ENCODE measurements at places on chromosomes 7 and 10.
A peak's percentile ranks its signal among the peaks of the same experiment; 100 is the strongest.

DNA sequence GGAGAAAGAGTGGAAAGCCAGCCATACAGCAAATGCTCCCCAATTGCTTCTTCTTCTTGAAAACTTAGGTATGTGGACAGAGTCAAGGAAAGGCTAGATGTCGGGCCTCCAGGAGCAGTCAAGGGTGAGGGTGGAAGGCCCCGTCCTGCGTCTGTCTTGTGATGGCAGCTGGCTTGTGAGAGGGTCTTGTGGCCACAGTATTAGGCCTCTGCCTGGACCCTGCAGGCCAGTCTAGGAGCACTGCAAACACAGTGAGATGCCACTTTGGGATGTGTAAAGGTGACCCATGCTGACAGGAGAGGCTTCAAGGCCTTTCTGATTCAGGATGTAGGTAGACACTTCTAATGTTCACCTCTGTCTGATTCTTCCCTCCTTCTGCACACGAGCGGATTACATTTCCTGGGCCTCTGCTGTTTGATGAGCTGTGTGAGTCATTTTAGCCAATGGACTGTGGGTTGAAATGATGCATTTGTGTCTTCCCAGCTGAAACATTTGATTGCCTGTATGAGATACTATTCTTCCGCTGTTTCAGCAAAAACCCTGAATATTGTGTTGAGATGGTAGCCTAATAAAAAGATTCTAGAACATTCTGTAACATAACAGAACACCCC lies 135.4 kb downstream of the EMX2 start:
- DNase-seq = peak; percentile 51

- DNase-seq = no peak
Measured at GRCh38 chr7:100582041-100582579, 3.8 kb downstream of the LRCH4 start.

DNA sequence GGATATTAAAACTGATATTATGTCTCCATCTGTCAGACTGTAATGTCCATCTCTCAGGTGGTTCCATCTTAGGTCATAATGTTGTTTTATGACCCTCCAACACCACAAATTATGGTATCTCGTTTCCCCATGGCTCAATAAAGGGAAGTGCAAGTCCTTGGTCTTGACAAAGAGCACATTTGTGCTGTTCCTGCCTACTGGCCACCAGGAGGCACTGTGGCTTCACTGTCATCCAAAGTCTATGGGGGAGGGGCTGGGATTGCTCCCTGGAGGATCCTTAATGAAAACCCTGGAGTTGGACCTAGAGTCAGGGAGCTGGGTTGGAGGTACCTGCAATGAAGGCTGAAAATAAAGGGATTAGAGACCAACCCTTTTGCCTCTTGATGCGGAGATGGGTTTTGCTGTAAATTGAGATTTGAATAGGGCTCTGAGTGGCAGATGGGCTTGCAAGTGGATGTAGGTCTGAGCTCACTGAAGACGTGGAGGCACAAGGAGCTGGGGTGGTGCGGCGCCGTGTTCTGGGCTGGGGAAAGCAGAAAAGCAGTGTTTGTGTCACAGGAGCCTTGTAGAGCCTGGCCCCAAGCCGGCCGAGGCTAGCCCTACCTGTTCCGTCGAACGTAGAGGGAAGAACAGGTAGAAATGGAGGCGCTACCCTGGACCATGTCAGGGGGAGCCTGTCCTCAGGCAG lies 180.5 kb upstream of the PRSS58 start:
- peak; percentile 65 for DNase-seq

- DNase-seq = no peak
Measured at GRCh38 chr10:133476641-133476990, 22.9 kb downstream of the SCART1 start.

- DNase-seq = no peak
Measured at GRCh38 chr7:116593359-116594075, 68.7 kb downstream of the CAV1 start.

- peak; percentile 75 for DNase-seq
Measured at GRCh38 chr10:12656518-12657142, 307.3 kb downstream of the CAMK1D start.

- no peak for DNase-seq
Measured at GRCh38 chr7:157937406-157937805, 600.6 kb downstream of the DNAJB6 start.

DNA sequence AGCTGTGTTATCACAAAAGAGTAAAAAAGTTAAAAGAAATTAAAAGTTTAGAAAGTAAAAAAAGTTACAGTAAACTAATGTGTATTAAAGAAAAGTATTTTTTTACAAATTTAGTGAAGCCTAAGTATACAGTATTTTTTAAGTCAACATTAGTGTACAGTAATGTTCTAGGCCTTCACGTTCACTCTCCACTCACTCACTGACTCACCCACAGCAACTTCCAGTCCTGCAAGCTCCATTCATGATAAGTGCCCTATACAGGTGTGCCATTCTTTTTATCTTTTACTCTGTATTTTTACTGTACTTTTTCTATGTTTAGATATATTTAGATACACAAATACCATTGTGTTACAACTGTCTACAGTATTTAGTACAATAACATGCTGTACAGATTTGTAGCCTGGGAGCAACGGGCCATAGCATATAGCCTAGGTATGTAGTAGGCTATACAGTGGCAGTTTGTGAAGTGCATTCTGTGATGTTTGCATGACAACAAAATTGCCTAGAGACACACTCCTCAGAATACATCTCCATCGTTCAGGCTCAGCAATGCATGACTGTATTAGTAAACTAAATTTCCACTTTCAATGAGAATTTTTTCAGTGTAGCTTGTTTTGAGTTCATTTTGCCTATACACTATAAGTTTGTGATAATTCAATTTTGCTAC lies 539.9 kb upstream of the C7orf33 start:
- no peak for DNase-seq

GRCh38 chr7:17624379-17624778 lies 315.9 kb downstream of the SNX13 start:
- DNase-seq = no peak

DNA sequence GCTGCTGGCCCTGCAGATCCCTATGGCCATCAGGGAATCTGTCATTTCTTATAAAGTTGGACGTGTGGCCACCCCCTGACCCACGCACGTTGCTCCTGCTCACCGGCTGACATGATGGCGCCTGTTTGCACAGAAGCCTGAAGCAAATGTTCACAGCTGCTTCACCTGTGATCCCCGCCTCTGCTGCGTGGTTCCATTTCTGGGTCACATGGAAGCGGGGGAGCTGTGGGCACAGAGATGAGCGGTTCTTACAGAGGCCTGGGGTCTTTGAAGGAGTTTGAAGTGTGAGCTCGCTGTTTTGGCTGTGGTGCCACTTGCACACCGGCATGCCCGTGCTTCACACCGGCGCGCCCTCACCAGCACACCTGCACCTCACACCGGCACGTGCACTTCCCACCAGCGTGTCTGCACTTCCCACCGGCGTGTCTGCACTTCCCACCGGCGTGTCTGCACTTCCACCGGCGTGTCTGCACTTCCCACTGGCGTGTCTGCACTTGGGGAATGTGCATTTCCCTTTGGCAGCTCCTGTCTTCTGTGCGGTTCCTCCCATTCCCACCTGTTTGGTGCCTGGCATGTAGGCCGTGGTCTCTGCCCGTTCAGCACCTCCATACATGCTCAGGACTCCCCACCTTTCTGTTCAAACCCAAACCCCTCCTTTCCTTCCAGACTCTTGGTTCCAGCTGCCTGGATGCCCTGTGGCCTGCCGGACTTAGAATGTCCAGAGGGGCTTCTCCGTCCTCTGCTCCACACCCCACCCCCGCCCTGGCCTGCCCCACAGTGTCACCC lies 86.7 kb downstream of the INPP5A start:
- no peak for DNase-seq

GRCh38 chr7:87058744-87059524 lies 520 bp downstream of the ELAPOR2 start:
- DNase-seq = peak; percentile 1

DNA sequence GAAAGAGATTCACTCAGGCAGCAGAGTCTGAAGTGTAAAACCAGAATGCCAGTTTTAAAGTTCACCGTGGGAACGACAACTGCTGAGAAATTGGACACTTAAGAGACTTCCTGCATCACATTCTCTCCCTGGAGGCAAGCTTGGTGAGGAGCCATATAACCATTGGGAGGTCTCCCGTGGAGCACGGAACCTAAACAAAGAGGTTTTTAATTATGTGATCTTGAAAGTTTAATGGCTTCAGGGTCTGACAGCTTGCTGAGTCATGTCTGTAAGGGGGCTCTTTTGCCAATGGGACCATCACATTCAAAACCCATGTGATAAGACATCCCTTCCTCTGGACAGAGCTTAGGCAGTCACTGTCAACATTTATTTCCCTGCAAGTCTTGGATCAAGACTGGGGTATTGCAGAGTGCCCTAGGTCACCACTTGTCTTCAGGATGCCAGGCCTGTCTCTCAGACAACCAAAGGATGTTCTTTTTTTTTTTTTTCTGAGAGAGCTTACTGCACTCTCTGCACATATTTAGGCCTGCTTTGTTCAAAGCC lies 674.4 kb downstream of the TYW1 start:
- DNase-seq = no peak

DNA sequence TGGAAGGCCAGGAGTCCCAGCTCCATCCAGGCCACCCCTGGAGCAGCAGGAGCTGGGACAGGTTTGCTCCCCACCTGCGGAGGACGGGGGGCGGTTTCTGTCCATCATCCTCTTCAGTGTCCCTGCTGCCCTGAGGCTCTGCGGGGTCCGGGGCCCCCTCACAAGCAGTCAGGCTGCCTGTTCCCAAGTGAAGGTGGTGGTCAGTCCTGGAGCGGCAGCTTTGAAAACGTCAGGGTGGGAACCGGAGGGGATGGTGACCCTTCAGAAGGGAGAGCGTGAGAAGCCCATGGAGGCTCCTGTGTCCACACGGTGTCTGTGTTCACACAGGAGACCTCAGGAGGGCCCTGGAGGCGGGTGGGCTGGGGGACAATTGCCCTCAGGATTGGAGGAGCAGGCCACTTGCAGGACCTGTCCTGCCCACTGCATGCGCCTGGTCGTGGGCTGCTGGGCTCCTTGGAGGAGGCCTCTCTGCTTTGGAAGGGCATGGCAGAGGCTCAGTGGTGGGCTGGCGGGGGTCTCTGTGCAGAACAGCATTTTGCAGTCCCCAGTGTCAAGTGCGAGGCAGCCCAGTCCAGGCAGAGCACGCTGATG lies 49.3 kb upstream of the INPP5A start:
- no peak for DNase-seq

DNA sequence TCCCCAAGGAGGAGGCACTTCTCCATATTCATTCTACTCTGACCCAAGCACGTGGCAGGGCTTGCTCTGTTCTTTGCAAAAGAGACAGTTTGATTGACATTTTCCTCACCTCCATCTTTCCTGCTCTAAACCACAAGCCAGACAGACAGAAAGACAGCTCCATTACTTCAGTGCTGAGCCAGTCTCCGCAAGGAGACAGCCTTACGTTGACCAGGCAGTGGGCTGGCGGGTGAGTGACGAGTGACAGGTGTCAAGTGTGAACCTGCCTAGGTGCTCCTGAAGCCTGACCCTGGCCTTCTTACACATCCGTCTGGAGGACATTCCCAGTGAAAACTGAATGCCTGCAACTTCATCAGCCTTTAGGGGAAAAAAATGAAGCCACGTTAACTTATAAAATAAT lies 314.6 kb downstream of the TNS3 start:
- DNase-seq = no peak

DNA sequence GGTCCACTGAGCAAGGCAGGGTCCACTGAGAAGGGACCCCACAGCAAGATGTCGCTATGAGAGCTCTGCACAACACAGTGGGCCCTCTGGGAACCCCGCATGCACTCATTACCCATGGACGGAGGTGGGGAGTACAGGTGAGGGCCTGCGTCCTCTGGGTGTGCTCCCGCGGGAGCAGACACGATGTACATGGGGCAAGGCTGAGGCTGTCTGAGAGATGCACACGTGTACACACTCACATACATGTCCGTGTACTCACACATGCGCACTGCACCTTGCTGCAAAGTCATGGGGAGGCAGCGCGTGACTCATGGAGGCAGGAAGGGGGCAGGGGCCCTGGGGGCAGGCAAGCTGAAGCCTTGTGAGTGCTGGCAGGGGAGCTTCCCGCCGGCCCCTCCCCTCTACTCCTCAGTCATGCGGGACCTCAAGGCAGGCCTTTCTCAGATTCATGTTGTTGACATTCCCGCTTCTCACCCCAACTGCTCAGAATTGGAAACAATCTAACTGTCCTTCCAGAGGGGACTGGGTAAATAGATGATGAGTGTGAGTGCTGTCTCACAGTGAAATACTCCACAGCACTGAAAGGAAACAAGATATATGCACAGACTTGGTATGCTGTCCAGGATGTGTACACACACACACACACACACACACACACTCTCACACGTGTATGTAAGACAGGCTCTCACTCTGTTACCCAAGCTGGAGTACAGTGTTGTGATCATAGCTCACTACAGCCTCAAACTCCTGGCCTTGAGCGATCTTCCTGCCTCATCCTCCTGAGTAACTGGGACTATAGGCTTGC lies 40.0 kb downstream of the GOLGA7B start:
- DNase-seq = peak; percentile 65

- DNase-seq = no peak
Measured at GRCh38 chr7:141673346-141673745, 28.6 kb downstream of the DENND11 start.

DNA sequence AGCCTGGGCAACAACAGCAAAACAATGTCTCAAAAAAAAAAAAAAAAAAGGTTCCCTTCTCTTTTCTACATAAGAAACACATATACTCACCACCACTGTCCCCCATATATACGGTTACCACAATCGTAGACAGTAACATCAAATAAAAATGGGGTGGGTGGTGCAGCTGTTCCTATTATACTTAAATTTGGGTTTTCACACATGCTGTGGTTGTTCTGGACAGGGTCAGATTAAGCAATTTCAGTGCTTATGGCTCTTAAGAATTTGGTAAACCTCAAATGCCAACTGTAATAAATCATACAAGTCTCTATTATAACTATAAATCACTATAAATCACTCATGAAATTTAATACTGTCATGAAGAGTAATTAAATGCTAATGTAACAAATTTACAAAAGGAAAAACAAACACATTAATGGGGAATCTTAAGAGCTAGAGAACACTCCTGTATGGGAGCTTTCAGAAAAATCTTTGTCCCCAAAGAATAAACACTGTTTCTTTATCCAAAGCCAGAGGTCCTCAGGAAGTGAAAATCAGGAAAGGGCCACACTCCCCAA lies 143.6 kb downstream of the GLI3 start:
- DNase-seq = no peak

DNA sequence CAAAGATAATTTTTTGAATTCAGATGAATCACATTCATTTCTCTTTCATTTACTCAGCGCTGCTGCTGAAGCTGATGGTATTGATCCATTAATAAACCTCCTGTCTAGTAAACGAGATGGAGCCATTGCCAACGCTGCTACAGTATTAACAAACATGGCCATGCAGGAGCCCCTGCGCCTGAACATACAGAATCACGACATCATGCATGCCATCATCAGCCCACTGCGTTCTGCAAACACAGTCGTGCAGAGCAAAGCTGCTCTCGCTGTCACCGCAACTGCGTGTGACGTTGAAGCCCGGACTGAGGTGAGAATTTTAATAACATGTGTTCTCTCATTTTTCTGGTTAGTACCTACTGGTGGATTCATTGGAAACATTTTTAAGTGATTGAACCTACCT lies 70.2 kb downstream of the ARMC3 start:
- DNase-seq = no peak

- DNase-seq = peak; percentile 57
Measured at GRCh38 chr7:18320971-18321567, 174.5 kb upstream of the HDAC9 start.

GRCh38 chr10:5040010-5040673 lies 36.5 kb upstream of the AKR1C2 start:
- DNase-seq = no peak

- DNase-seq = no peak
Measured at GRCh38 chr10:75807456-75807855, 376.0 kb downstream of the LRMDA start.

GRCh38 chr7:27532314-27532713 lies 130.4 kb downstream of the HIBADH start:
- peak; percentile 46 for DNase-seq

Data from iris pigment epithelial cell (primary cell).